HS-5 (cell line): ENCODE measurements at places on chromosomes 2 and 18.

GRCh38 chr2:176781570-176782217 lies 430.9 kb upstream of the HNRNPA3 start:
- no peak for DNase-seq

DNA sequence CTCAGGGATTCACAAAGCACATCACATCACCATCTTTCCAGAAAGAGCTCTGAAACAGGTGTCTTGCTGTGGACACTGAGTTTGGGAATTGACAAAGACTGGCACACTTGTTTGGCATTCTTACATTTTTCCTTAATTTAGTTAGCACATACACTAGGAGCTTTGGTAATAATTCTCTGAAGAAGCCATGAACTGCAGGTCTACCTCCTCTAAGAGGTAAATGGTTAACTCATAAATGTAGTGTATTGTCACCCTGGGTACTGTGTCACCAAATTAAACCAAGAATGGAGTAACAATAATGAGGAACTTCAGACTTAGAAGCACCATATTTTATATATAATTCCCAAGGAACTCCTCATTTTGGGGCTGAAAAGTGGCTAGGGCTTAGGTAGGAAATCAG lies 22.6 kb downstream of the EIF4E2 start:
- DNase-seq, result no peak

GRCh38 chr18:45222180-45222579 lies 393.1 kb upstream of the SLC14A2 start:
- no peak for DNase-seq

- DNase-seq, result no peak
Observed at GRCh38 chr18:5164903-5165302, 32.2 kb downstream of the AKAIN1 start.

GRCh38 chr2:169738566-169739229 lies 5.1 kb downstream of the KLHL23 start:
- DNase-seq, result no peak

- DNase-seq, result no peak
Observed at GRCh38 chr2:147847746-147848391, 3.0 kb downstream of the ACVR2A start.

DNA sequence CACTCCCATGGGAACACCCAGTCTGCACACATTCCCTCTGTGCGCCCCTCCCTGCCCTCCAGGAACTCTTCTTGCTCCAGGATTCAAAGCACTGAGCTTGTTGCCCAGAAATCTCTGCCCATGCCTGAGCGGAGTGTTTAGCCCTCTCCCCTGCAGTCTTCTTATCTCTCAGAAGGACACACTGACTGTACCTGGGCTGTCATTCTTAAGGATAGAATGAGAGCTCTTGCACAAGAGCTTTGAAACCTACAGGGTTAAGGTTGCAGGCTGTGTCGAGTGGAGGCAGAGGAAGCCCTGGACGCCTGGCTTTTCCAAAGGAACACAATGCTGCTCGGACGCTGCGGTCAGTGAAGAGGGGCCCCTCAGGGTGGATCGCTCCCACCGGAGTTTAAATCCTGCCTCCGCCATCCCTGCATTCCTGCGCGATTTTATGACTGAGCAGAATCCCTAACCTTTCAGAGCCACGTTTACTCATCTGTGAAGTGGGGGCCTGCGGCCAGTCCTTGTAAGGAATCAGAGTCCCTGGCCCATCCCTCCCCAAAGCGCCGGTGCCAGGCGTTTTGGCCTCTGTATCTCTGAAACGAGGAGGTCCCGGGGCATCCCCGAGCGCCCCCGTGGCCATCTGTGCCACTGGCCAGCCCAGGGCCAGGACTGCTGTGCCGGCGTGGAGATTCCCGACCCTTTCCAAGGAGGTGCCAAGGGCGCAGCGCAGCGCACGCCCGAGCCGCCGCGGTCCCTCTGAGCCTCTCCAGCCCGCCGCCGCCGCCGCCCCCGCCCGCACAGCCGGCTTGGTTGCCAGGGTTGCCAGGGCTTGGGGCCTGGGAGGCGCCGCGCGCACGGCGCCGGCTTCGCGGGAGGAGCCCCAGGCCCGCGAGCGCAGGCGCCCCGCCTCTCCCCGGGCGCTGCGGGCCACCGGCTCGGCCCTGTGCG lies 58.9 kb downstream of the FAM168B start:
- DNase-seq, result no peak
